ENCODE measurements at places on chromosomes 7 and 10. TPM values are rescaled to one million over a fixed set of nuclear protein-coding genes. Genes with fewer than 3 reads are reported as not detected.

Gene HYAL4
- not detected for total RNA-seq

Gene TSPAN15
- 0.52 TPM for total RNA-seq

Gene MAGI2
- total RNA-seq = 0.07 TPM

Gene PIK3AP1
- not detected for total RNA-seq

Gene CRYGN
- not detected for total RNA-seq

Gene PHYH
- 9.8 TPM for total RNA-seq

Gene CALHM1
- not detected for total RNA-seq

Gene SVOPL
- total RNA-seq = not detected

Gene CLDN3
- not detected for total RNA-seq

Gene TMEM26
- not detected for total RNA-seq

Gene IDI2
- not detected for total RNA-seq

Gene RAMP3
- not detected for total RNA-seq

Gene NEBL
- total RNA-seq = 30.6 TPM
